ENCODE measurements at places on chromosomes 5 and 9.

- no peak for DNase-seq
Observed at GRCh38 chr5:116437351-116437705, 137.3 kb downstream of the SEMA6A start.

- DNase-seq, result no peak
Observed at GRCh38 chr9:98907055-98907454, 36.7 kb upstream of the COL15A1 start.

GRCh38 chr5:45642370-45642769, 53.8 kb downstream of the HCN1 start:
- DNase-seq, result no peak

DNA sequence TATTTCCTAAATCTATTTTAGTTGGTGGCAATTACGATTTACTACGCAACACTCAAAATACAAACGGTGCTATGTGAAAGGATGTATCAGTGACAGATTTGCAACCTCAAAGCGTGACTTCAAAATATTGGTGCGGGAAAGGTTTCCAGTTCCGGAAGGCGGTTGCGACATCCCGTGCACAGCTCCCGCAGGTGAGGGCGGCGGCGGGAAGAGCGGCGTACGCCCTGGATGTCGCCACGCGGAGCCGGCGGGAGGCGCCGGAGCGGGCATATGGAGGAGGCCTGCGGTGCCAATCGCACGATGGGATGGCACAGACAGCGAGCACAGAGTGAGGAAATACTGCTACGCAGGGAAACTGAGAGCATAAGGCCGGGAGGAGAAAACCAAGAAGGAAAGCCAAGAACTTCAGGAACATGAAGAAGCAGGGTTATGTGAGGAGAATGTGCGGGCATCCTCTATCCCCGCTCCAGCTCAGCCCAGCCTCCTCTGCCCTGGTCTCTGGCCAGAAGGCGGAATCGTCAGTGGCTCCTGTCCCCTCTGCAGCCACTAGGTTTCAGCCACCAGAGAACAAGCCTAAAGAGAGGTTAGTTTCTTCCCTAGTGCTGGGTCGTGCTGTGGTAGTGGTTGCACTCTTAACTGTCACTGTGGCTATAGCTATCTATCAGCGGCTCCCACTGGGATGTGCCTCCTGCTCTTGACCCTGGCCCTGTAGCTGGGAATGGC, 378.1 kb upstream of the TLE4 start:
- DNase-seq, result no peak

- DNase-seq, result no peak
Observed at GRCh38 chr9:72037571-72037970, 22.8 kb downstream of the C9orf57 start.

- no peak for DNase-seq
Observed at GRCh38 chr5:181243564-181244343, at the start of gene RACK1. TSS of gene RACK1 (minus strand) at chr5:181243906. CDS start at chr5:181243800, 106 bp downstream.

DNA sequence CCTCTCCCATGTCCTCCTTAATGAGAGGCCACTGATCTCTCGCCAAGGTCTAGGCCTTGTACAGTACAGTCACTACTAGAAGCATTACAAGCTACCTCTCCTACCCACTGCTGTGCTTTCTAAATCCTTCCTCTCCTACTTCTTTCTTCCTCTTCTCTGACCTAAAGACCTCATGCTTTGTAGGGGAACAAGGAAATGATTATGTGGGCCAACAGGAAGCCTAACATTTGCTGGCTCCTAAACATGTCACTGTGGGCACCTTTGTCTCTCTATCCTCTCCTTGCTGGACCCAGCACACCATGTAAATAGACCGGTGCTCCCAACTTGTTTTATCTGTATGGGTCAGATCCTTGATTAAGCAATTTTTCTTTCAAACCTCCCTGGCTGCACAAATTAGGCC, 16.7 kb downstream of the SLC28A3 start:
- no peak for DNase-seq

DNA sequence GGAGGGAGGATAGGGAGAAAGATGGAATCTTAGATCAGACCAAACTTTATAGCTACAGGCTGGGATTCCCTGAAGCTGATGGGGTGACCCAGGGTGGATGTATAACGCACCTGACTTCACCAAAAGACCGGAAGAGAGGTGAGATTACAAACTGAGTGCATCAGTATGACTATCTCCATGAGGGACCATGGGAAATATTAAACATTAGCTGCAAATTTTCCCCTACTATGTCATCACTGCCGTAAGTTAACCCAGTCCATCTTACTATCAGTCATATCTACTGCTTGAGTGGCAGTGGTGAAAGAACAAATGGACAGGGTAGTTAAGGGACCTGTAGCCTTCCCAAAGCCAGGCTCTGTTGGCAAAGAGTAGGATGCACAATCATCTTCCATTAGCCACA, 368.3 kb downstream of the EFNA5 start:
- no peak for DNase-seq

- DNase-seq, result no peak
Observed at GRCh38 chr9:128045831-128046230, 21.3 kb downstream of the NAIF1 start.

All from NCI-H2081 (cell line).